ENCODE measurements at places on chromosomes 3 and 15.

DNA sequence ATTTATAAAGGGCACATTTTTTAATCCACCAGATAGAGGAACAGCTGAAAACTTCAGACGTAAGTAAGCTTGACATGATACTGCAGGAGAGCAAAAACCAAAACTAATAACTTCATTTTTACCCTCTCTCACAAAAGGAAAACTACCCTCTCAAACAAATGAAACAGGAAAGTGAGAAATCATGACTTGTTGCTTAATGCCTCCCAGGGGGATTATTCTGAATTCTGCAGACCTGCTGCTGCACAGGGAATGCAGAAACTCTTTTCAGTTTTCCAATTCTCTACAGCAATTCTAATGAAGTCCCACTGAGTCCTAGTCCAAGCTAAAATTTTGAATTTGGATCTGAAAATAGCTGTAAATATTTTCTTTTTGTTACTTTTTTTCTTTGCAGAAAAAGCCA, 637.1 kb upstream of the CCDC54 start:
- peak overlapping the region; percentile 81 for H3K27ac ChIP-seq
- H3K4me1 ChIP-seq: peaks cover 24% of the 10 kb centered on the region
- H3K4me3 ChIP-seq: no peak overlapping the region
- H3K27me3 ChIP-seq: no peaks in the 10 kb centered on the region
- DNase-seq: peak; percentile 92
- no peaks in the 10 kb centered on the region for H3K36me3 ChIP-seq

DNA sequence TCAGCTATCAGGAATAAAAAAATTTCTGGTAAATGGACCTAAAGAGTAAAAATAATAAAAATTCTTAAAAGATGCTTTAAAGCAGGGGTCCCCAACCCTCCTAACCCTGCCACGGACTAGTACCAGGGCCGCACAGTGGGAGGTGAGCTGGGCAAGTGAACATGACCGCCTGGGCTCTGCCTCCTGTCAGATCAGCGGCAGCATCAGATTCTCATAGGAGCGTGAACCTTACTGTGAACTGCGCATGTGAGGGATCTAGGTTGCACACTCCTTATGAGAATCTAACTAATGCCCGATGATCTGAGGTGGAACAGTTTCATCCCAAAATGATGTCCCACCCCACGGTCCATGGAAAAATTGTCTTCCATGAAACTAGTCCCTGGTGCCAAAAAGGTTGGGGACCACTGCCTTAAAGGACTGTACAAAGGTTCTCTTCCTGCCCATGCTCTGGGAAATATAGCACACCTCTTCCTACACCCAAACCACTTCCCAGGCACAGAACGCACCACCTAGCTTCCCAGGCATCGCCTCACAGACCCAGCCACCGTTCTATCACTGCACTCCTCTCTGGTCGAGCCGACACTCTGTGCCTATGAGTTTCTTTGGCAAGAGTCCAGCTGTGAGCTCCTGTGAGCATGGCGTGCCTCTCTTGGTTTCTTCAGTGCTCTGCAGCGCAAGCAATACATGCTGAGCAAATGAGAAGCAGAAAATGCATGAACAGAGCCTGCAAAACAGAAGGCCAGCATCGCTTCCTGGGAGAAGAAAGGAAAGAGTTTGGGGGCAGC, 104.9 kb downstream of the OCA2 start:
- no peak for DNase-seq
- H3K4me1 ChIP-seq: no peaks in the 10 kb centered on the region
- H3K27me3 ChIP-seq: no peaks in the 10 kb centered on the region
- H3K27ac ChIP-seq: no peak overlapping the region
- H3K4me3 ChIP-seq: no peak overlapping the region
- H3K36me3 ChIP-seq: no peaks in the 10 kb centered on the region

DNA sequence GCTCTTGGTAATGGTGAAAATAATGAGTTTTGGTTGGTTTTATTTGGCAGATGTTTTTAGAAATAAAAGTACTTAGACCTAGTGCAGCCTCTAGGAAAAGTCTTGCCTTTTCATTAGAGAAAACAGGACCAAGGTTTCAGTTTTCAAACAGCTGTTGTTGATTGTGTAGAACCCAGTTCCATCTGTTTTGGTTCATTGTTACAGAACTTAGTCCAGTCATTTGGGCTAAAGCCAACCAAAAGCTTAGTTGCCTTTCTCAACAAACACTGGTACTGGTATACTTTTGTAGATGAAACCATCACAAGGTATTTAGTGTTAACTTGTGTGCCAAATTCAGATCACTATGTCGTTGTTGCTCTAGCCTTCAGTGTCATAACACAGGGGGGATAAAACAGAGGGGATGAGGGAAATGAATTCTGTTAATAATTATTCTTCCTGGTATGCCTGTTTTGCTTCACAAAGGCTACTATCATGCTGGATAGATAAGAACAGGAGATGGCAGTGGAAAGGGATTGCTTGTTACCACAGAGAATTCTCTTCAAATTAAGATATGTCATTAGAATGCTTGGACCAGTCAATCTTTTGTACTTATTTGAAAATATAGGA, 12.6 kb upstream of the APH1B start:
- H3K4me3 ChIP-seq: no peak overlapping the region
- H3K27ac ChIP-seq: no peak overlapping the region
- H3K27me3 ChIP-seq: no peaks in the 10 kb centered on the region
- H3K36me3 ChIP-seq: no peaks in the 10 kb centered on the region
- no peak for DNase-seq
- no peaks in the 10 kb centered on the region for H3K4me1 ChIP-seq

DNA sequence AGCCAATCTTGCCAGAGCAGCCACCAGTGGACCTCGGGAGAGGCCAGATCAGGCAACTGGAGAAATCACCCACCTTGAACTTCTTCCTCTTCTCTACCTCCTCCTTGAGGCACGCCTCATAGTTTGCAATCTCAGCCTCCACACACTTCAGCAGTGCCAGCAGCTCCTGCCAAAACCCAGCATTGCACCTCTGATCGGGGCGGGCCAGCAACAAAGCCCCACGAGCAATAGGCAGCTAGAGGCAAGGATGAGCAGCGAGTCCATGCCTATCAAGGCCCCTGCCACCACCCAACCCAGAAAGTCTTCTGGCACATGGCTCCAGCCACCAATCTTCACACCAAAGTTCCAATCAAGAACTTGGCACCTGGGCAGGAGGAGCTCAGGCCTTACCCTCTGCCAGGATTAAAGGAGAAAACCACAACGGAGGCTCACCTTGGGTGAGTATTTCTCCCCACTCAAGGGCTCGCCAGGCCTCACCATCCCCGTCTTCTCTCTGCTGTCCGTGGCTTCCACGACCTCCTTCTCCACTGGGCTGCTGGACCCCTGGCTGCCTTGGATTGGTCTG, 42.1 kb downstream of the SEMA3G start:
- DNase-seq: no peak
- H3K4me3 ChIP-seq: no peak overlapping the region
- H3K36me3 ChIP-seq: peaks cover 6% of the 10 kb centered on the region

DNA sequence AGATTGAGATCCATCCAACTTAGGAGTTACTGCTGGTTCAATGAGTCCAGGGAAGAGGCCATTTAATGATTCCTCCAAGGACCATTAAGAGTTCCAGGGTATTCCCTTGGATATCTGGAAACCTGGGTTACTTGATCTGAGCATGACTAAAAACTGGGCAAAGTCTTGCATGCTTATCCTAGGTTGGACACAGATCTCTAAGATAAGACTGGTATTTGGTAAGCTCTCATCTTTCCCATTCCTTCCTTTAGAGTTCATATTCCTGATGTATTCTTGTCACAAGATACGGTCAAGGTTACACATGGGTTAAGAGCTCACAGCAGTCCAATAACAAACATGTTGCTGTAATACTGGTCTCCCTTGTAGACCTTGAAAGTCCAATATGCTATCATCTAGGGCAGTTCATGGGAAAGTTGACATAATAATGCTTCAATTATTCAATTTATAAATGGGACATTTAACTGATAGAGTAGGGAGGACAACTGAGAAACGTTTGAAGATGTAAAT, 301.7 kb downstream of the TIGIT start:
- no peaks in the 10 kb centered on the region for H3K4me1 ChIP-seq
- no peak overlapping the region for H3K4me3 ChIP-seq
- no peaks in the 10 kb centered on the region for H3K36me3 ChIP-seq

DNA sequence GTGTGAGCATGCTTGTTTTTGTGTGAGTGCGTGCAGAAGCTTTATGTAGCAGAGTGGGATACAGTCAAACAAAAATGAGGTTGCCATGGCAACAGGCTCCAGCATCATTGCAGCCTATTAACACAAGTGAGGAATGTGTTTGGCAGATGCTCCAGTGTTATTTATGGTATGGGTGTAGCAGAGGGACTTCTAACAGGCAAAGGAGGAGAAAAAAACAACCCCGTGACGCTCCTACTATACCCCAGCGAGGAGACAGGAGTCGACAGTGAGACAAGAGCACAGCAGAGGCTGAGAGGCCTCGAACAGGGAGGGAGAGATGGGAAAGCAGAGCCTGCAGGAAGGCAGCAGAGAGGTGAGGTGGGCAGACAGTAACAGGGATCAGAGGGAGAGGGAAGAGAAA, 4.9 kb downstream of the ADCY5 start:
- H3K4me3 ChIP-seq: no peak overlapping the region
- no peaks in the 10 kb centered on the region for H3K36me3 ChIP-seq
- H3K4me1 ChIP-seq: no peaks in the 10 kb centered on the region
- H3K27ac ChIP-seq: no peak overlapping the region

DNA sequence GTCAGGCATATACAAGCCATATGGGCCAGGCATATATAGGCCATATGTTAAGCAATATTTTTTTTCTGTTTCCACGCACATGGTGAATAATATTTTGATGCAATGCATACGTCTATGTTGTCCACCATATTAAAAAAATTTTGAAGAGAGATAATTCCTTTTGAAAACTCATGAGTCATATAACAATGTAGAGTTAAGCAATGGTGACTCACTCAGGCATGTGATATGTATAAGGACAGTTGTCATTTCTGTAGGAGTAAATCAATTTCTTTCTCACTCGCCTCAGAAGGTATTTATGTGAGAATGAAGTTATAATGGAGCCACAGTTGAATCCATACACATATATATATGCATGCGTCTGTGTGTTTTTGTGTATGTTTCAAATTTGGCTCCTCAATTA, 272.6 kb downstream of the EPHA3 start:
- no peak overlapping the region for H3K27ac ChIP-seq
- peak; percentile 47 for DNase-seq
- peaks cover 8% of the 10 kb centered on the region for H3K4me1 ChIP-seq
- no peaks in the 10 kb centered on the region for H3K36me3 ChIP-seq
- H3K4me3 ChIP-seq: no peak overlapping the region
- H3K27me3 ChIP-seq: no peaks in the 10 kb centered on the region

GRCh38 chr3:69008980-69009379, 4.5 kb downstream of the EOGT start:
- DNase-seq: peak; percentile 9
- no peak overlapping the region for H3K27ac ChIP-seq
- no peaks in the 10 kb centered on the region for H3K27me3 ChIP-seq
- no peaks in the 10 kb centered on the region for H3K4me1 ChIP-seq

- H3K36me3 ChIP-seq: no peaks in the 10 kb centered on the region
- H3K27me3 ChIP-seq: no peaks in the 10 kb centered on the region
- H3K4me3 ChIP-seq: no peak overlapping the region
- no peak for DNase-seq
- H3K27ac ChIP-seq: no peak overlapping the region
Observed at GRCh38 chr3:13509059-13509815, 29.1 kb downstream of the HDAC11 start.

GRCh38 chr3:48467110-48467454, 20.5 kb downstream of the ATRIP start:
- H3K27ac ChIP-seq: peak overlapping the region; percentile 86
- H3K4me3 ChIP-seq: peak overlapping the region; percentile 44
- peaks cover 12% of the 10 kb centered on the region for H3K4me1 ChIP-seq
- H3K36me3 ChIP-seq: peaks cover 4% of the 10 kb centered on the region
- no peaks in the 10 kb centered on the region for H3K27me3 ChIP-seq

DNA sequence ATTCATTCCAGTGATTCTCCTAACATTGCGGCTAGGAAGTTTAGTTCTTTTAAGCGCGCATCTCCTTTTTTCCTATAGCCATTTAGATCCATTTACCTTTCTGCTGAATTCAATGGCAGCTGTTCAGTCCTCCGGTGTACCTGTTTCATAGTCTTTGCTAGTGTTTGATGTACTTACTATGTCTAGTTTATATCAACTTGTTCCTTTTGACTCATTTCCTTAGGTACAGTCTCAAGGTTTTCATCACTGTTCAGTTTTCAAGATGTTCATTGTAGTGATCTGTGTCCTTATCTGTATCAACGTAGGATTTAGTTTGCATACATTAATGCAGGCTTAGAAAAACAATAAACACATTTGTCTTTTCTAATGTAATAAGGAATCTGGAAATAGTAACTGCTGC, 59.0 kb upstream of the MBNL1 start:
- no peak overlapping the region for H3K27ac ChIP-seq
- no peak for DNase-seq
- H3K4me3 ChIP-seq: no peak overlapping the region
- H3K36me3 ChIP-seq: no peaks in the 10 kb centered on the region

GRCh38 chr3:30551927-30552326, 54.5 kb upstream of the TGFBR2 start:
- H3K27me3 ChIP-seq: no peaks in the 10 kb centered on the region
- no peaks in the 10 kb centered on the region for H3K36me3 ChIP-seq
- no peak overlapping the region for H3K4me3 ChIP-seq
- peaks cover 7% of the 10 kb centered on the region for H3K4me1 ChIP-seq

DNA sequence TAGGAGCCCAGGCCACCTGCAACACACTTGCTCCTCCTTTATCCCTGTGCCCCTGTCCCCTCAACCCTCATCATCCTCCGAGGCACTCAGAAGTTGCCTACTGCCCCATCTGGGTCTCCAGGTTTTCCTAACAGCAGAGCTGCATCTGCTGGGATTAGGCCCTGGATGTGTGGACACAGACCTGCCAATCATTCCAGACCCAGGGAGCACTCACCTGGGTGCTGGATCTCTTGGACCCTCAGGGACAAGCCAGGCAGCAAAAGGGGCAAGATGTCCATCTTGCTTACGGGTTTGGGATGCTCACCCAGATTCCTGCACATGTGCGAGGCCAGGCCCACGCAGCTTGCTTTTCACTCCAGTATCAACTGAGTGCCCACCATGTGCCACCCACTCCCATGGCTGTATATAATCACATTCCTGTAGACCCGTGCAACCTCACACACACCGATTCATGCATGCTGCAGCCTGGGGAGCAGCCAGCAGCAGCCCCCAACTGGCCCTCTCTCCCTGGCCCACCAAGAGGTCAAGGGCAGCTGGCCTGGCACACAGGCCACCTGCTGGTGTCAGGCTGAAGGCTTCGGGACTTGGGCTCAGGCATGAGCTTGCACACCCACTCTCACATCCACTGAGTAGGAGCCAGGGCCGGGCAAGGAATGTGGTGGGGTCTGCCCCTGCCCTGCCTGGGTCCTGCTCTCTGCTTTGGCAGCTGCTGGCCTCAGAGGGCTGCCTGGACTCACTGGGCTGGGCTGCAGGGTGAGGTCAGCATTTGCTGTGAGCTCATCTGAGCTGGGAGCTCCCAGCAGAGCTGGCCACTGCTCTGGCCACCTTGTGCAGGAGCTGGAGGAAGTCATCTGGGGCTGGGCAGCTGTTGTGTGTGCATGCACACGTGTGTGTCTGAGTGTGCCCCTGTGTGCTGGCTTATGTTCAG, 14.9 kb downstream of the PRKCD start:
- H3K4me1 ChIP-seq: no peaks in the 10 kb centered on the region
- H3K4me3 ChIP-seq: no peak overlapping the region
- no peak overlapping the region for H3K27ac ChIP-seq
- H3K36me3 ChIP-seq: no peaks in the 10 kb centered on the region
